Activated CD4-positive, alpha-beta T cell treated with anti-CD3 and anti-CD28 coated beads for 36 hours (primary cell): ENCODE measurements at places on chromosomes 16 and 17. TPM values are rescaled to one million over a fixed set of nuclear protein-coding genes. Genes with fewer than 3 reads are reported as not detected.
A peak's percentile ranks its signal among the peaks of the same experiment; 100 is the strongest.

- no peak overlapping the region for H3K27ac ChIP-seq
- no peaks in the 10 kb centered on the region for H3K36me3 ChIP-seq
- peaks cover 3% of the 10 kb centered on the region for H3K4me1 ChIP-seq
Measured at GRCh38 chr17:15412606-15413005, 54.8 kb downstream of the CDRT4 start.

- DNase-seq: peak; percentile 20
- no peak overlapping the region for H3K4me3 ChIP-seq
- H3K27me3 ChIP-seq: no peaks in the 10 kb centered on the region
- H3K36me3 ChIP-seq: no peaks in the 10 kb centered on the region
Measured at GRCh38 chr16:89189358-89190025, 10.8 kb downstream of the SLC22A31 start.

GRCh38 chr16:6265968-6266367 lies 1066.7 kb upstream of the RBFOX1 start:
- H3K27me3 ChIP-seq: no peaks in the 10 kb centered on the region
- DNase-seq: no peak
- no peak overlapping the region for H3K27ac ChIP-seq
- no peak overlapping the region for H3K4me3 ChIP-seq

- DNase-seq: no peak
- no peak overlapping the region for H3K4me3 ChIP-seq
- no peaks in the 10 kb centered on the region for H3K27me3 ChIP-seq
- H3K4me1 ChIP-seq: peaks cover 28% of the 10 kb centered on the region
- H3K27ac ChIP-seq: no peak overlapping the region
Measured at GRCh38 chr17:75834279-75834920, 9.8 kb downstream of the UNC13D start.

- H3K27ac ChIP-seq: no peak overlapping the region
- H3K36me3 ChIP-seq: peaks cover 31% of the 10 kb centered on the region
- H3K4me1 ChIP-seq: peaks cover 19% of the 10 kb centered on the region
- H3K27me3 ChIP-seq: no peaks in the 10 kb centered on the region
- no peak for DNase-seq
- no peak overlapping the region for H3K4me3 ChIP-seq
Measured at GRCh38 chr16:89557690-89558490, 2.6 kb upstream of the RPL13 start.

The COX11 gene
- total RNA-seq: 42.6 TPM
